ENCODE measurements at places on chromosomes 3 and 15.

DNA sequence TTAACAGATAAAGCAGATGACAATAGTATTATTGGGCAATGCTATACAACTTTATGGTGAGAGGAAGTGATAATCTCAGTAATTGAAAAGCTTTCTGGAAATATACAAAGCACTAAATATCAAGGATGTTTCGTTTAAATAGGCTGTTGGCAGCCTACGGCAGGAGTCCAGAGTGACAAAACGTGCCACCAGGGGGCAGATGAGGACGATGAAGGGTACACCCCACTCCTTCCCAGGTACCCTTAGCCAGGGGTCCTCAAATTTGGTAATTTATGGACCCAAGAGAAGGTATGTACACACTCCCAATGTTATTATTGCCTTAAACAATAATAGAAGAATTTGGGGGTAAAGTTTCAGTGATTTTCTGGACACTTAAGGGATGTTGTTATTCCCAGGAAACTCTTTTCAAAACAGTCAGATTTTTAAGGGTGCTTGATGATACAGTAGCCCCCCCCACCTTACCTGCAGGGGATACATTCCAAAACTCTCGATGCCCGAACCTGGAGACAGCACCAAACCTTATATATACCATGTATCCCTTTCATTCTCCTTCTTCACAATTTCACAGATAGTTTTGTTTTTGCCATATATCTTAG lies 1.4 kb upstream of the MAGEL2 start:
- no peak for DNase-seq

DNA sequence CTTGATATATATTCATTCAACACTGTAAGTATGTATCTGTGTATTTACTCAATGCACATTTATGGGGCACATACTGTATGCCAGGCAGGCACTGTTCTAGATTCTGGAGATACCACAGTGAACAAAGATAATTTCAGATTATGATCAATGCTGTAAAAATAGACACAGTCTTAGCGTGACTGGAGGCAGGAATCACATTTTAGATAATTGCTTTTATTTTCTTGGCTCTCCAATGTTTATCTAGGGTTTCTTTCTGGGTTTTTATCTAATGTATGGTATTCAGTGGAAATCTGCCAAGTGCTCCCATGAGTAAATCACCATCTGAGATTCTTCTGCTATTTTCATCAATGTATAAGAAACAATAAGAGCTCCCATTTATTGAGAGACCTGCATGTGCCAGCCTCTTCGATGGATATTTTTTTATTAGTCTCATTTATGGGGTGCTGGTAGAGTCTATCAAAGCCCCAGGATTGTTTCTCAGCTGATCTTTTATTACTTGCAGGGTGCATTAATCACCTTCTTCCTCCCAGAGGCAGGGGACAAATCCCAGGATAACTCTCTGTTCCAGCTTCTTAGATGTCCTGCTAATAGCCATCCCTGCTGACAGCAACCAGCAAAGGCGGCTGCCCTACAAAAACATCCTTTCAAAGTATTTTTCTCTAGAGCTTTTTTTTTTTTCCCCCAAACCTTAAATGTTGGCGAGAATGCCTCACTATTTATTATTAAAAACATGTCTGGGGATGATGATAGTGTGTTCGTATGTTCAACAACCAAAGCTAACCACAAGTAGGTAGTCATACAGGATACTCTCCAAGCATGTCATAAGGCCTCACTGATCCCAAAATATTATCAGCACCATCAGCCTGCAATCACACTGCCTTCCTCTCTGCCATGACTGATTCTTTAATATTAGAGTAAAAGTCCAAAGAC lies 331.0 kb upstream of the RASGRP1 start:
- no peak for DNase-seq

GRCh38 chr3:45832699-45833098 lies 9.2 kb downstream of the LZTFL1 start:
- no peak for DNase-seq

- DNase-seq: no peak
Observed at GRCh38 chr3:72440491-72440890, 407.8 kb downstream of the SHQ1 start.

- peak; percentile 85 for DNase-seq
Observed at GRCh38 chr3:140595295-140595694, 82.6 kb upstream of the TRIM42 start.

GRCh38 chr3:126978291-126978690 lies 4.6 kb upstream of the PLXNA1 start:
- DNase-seq: no peak

DNA sequence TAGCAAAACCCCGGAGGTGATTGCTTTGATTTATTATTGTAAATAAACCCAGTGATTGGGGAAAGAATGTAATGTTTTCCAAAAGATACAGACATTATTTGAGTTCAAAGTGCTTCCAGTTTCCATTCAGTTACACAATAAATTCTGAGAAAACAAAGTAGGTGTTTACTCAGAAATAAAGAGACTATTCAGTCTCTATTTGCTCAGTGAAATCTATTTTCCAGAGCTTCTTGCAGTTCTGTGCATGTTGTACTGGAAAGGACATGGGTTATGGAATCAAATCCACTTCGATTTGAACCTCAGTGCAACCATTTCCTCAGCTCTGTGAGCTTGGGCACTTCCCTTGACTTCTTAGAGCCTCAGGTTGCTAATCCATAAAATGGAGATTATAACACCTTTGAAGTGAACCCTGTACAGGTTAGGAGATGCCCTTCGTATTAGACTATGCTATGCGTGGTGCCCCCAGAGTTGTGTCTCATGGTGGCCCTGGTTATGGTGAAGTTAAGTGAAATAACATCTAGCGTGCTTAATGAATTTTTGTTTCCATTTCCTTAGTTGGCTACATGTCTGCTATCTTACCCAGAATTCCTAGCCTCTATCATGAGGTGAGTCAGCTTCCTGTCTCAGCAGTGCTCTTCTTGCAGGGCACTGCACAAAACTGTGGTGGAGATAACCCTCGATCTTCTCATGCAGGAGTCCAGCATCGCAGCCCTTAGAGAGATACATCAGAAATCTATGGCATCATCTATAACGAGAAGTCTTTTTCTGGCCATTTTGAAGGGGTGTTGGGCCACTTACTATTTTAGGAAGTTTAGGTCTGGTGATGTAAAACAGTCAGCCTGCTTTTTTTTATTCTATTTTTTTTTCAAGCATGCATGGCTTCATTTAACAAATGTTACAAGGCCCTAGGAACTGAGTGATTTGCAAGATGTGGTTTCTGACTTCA lies 97.7 kb downstream of the RPL39L start:
- DNase-seq: no peak

GRCh38 chr15:63582718-63583426 lies 14.3 kb upstream of the FBXL22 start:
- DNase-seq: no peak

- DNase-seq: no peak
Observed at GRCh38 chr3:177882124-177882648, 654.0 kb upstream of the KCNMB2 start.

DNA sequence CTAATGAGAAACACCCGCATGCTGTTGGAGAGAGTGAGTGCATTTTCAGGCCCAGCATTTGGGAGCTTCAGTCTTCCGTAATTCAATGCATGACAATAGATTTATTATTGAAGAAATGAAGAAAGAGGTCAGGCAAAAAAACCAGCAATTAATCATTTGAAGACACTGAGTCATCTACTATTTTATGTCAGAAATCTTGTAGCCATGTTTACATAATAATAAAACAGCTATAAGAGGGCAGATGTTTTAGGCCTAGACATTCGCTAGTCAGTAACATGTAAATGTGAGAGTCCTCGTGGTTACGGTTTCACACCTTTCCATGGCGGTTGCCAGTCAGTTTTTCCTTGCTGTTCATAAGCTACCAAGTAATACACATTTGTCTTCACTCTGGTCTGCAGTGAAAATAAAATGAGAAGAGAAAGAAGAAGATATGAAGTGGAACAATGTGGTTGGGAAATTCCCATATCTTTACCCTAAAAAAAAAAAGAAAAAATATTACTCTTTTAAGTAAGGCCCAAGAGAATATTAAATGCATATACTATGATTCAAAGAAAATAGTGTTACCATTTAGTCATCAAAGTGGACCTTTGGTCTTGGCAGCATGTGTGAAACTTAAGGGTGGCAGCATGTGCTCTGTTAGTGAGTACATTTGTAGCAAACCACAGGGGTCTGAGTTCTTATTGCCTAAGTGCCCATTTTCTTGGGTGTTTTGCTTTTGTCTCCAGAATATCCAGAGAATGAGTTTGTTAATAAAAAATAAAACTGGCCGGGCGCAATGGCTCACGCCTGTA lies 140.5 kb upstream of the TBL1XR1 start:
- DNase-seq: no peak

All from H4 (cell line).